ENCODE measurements at places on chromosomes 4 and X.

GRCh38 chrX:154051201-154051810 is 31.6 kb upstream of the IRAK1 start:
- peak; percentile 73 for DNase-seq

- no peak for DNase-seq
Observed at GRCh38 chrX:40272141-40272540, 174.4 kb upstream of the BCOR start.

DNA sequence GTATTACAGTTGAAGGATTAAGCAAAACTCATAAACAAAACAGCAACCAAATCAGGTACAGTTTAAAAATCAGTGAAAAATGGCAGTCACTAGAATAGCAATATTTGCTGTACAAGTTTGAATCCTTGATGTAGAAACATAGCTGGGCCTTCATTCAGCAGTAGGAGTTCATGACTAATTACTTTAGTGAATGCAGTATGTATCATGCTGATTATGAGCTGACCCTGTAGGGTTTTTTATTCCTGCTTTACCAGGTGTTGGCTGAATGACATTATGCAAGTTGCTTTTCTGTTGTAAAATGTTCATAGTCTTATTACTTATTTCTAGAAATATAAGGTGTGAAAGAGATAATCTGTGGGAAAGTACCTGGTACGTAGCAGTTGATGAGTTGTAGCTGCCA is 179.6 kb downstream of the CCSER1 start:
- no peak for DNase-seq

DNA sequence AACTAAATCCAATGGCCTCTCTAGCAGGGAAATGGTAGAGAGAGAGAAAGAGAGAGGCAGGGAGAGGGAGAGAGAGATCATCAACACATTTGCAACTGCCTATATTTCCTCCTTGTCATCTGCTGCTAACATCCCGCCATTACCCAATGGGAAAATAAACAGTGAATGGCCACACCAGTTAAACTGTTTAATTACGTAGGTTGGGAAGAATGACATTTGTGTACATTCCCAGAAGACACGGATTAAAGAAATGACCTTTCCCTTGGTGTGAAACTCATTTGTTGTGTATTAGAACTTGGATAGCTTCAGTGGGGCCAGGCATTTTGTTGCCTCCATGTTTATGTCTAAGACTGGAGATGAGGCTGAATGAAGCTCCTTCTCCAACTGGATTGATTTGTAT is 95.8 kb upstream of the GPC4 start:
- no peak for DNase-seq

DNA sequence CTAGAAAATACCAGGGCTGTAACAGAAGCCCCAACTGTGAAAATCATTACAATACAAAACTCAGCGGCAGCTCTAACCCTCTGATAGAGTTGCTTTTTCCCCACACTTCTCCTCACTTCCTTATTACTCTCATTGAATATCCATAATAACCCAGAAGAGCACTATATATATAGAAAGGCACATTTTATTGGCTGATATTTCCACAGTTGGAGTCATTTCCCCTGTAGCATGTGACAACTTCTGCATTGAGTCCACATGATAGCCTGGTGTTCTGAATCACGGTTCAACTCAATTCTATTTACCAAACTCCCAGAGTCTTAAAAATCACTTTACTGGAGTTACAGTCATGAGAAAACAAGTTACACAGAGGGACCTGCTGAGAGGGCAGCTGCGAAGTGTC is 46.6 kb upstream of the NWD2 start:
- DNase-seq = peak; percentile 2

DNA sequence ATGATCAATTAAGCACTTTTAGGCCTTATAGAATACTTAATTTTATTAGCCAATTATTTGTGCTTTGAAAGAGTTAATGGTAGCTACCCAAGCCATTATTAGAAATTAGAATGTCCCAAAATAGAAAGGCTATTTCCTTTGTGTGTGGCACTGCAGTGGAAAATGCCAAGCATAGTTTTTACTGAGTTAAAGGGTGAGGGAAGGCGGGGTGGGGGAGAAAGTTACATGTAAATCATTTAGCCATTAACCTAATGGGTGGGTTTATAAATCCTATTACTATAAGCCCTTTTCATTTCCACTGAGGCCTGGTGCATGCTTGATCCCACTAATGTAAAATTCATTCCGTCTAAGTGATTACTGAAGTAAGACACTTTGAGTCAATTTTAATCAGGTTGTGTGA is 105.8 kb downstream of the POLA1 start:
- DNase-seq = no peak

GRCh38 chr4:57023104-57023503 is 44.4 kb downstream of the POLR2B start:
- no peak for DNase-seq

DNA sequence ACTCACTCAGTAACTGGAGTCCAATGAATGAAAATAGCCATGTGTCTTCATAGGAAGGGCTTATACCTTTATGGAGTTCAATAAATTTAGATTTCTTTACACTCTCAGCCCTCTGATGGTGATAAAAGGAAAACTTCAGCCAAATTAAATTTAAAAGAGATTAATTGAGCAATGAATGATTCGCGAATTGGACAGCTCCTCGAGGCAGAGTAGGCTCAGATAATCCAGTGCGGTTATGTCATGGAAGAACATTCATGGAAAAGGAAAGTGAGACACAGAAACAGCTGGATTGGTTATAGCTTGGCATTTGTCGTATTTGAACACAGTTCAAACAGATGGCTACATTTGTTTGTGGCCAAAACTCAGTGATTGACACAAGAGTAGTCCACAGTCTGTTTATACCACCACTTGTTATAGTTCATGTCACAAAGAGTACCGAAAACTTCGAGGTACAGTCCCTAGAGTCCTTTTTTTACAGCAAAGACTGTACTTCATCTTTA is 54.6 kb upstream of the TACR3 start:
- DNase-seq = no peak

DNA sequence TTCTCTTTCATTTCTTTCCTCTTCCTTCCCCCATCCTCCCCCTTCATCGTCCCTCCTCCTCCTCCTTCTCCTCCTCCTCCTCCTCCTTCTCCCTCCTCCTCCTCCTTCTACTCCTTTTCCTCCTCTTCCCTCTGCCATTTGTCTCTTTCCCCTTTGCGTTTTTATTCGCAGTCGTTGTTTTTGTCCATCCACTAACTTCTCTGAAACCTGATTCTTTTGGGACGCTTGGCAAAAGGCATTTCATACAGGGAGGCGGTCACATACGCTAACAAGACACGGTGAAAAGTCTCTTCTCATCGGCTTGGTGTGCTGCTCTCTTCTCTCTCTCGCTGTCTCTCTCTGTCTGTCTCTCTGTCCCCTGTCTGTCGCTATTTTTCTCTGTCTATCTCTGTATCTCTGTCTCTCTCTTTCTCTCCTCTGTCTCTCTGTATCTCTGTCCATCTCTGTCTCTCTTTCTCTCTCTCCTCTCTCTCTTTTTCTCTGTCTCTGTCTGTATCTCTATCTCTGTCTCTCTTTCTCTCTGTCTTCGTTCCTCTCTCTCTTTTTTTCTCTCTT is 5.4 kb upstream of the SHOX start:
- DNase-seq = no peak

DNA sequence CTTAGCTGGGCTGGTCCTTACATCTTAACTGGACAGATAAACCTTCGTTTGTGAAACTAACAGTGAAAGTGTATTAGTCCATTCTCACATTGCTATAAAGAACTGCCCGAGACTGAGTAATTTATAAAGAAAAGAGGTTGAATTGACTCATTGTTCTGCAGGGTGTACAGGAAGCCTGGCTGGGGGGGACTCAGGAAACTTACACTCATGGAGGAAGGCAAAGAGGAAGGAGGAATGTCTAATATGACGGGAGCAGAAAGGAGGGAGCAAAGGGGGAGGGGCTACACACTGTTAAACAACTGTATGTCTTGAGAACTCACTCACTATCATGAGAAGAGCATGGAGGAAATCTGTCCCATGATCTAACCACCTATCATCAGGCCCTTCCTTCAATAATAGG is 1566.5 kb upstream of the PCDH7 start:
- no peak for DNase-seq

- DNase-seq = no peak
Observed at GRCh38 chr4:151304755-151305154, 20.6 kb downstream of the SH3D19 start.

GRCh38 chr4:186132577-186133242 is 28.2 kb downstream of the FAM149A start:
- no peak for DNase-seq

DNA sequence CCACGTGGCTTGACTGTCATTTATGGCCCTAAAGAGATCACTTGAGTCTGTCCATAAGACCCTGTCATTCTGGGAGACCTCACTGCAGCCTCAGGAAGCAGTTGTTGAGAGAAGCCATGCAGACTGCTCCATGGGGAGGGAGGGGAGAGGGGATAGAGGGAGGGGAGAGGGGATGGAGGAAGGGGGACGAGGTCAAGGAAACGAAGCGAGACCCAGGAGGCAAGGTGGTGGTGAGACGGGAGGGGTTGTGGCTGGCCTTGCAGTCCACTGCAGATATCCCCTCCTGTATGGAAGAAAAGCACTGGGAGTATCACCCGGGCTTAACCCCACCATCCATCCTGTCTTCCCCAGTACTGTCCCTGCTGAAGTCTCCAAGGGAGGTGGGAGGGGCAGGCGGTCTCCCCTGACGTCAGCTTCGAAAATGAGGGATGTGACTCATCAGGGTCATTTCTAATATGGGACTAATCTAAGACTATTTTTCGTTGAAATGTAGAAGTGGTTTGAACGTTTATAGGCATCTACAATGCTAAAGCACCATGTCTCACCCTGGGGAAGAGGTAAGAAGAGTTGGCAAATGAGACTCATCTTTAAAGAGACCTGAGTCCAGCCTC is 5.6 kb downstream of the TMEM255A start:
- DNase-seq = peak; percentile 53

- peak; percentile 90 for DNase-seq
Observed at GRCh38 chr4:163606896-163607691, 112.6 kb downstream of the TMA16 start.

- DNase-seq = peak; percentile 24
Observed at GRCh38 chrX:36867143-36867542, 141.0 kb upstream of the FAM47C start.

DNA sequence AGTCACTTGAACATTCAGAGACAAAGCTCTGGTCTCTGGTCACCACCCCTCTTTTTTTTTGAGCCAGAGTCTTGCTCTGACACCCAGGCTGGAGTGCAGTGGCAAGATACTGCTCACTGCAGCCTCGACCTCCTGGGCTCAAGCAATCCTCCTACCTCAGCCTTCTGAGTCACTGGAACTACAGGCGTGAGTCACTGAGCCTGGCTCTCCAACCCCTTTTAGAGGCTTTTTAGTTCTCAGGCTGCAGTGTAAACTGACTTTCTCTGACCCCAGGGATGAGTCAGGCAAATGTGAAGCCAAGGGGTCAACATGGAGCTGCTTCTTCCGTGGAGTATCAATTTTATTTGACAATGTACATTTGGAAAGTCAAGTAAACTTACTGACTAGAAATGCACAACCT is 229.2 kb downstream of the PTTG2 start:
- DNase-seq = peak; percentile 89

DNA sequence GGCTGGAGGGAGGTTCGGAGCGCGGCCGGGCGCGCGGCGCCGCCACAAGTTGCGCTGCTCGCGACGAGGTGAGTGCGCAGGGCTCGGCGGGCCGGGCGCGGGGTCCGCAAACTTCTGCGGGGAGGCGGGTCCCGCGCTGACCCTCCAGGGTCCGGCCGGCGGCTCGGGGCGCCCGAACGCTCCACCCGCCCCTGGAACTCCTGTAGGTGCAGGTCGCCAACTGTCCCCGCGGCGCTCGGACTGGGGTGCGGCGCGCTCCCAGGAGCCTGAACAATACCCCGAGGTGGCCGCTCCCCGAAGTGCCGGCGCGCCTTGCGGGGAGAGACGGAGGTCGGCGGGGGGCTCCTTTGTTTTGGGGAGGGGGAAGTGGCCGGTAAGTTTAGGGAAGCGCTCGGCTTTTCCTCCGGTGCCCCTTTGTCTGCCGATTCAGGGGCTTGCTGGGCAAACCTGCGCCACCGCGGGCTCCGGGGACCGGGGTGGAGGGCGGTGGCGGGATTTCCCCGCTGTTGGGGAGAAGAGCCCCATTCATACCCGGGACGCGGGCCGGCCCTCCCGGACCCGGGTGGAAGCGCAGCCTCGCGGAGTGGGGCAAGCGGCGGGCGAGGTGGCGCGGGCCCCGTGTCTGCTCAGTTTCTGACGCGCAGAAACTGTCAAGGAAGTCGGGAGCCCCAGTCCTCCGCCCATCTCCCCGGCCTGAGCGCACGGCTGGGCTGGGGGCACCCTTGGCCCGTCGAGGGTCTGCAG is 694 bp downstream of the TBL1X start:
- no peak for DNase-seq

DNA sequence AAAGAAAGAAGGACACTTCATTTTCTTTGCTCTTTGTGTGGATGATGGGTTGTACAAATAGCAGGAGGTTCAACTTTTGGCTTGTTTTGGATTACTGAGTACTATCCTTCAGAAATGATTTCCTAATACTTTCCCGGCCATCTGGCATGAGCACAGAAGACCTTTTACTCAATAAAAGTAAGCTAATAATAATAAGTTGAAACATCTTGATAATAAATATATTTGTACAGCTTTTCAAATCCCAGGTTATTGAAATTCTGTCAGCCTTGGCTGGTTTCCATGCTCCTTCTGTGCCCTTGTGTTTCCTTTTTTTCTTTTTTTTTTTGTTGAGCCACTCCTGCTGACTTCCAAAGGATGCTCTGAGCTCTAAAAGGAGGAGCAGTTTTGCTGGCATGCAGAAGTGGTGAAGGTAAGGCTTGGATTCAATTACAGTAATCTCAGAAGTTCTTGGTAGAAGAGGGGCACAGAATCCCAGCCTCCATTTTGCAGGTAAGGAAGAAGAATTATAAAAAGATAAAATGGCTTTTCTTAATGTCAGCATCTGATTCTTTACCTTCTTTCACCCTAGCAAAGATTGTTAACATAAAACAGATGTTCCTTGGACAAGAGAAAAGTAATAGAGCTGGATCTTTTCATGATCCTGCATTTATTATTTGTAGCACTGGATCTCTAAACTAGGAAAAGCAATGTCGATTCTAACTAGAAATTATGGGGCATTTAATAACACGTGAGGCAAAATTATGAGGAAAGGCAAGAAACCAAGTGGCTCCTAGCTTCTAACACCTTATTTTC is 31.9 kb downstream of the REPS2 start:
- no peak for DNase-seq

GRCh38 chr4:47855350-47855749 is 17.5 kb upstream of the CORIN start:
- DNase-seq = no peak

GRCh38 chrX:77422891-77423648 is 24.1 kb upstream of the FGF16 start:
- DNase-seq = no peak

DNA sequence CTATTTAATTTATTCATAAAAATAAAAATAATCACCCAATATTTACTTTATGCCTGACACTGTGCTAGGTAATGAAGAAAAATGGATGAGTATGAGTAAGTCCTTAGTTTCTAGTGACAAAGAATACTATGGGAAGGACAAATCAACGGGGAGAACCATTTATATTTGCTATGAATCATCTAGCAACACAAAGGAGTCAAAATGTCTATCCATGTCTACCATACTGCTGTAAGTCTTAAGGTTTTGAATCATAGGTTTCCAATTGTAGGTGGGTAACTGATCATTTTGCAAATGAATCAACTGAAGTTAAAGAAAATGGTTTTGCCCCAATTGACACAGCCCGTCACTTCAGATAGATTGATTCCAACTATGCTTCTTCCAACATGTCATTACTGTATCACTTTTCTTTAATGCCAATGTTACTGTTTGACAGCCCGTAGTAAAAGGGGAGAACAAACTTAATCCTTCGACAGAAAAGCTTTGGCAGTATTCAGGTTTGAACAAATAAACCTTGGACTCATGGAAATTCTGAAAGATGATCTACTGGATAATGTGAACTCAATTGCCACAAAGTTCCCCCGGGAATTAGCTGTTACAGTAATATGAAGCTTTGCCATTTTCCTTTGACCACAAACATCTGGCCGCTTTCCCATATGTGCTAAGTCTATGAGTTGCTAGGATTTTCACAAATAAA is 3.2 kb downstream of the TDO2 start:
- no peak for DNase-seq

Measured in suppressor macrophage treated with lipopolysaccharide for 4 hours (primary cell).